ENCODE measurements at places on chromosomes 3 and 15.

DNA sequence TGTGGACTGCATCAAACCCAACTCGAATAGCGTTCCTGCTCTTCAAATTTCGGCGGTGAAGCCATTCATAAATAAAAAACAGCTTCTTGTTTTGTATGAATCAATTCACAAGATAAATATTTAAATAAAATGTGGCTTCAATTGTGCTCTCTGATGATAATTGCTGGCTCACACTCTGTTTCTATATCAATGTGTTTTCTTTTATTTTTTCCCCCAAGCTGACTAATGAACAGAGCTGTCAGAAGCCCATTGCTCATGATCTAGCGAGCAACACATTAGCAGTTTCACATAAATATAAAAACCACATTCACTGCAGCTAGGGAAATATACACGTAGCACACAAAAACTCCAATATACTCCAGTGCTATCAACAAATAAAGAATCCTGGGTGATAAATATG, 45.0 kb upstream of the FOXP1 start:
- DNase-seq, result no peak

GRCh38 chr3:113268942-113269341, 57.6 kb downstream of the BOC start:
- no peak for DNase-seq

DNA sequence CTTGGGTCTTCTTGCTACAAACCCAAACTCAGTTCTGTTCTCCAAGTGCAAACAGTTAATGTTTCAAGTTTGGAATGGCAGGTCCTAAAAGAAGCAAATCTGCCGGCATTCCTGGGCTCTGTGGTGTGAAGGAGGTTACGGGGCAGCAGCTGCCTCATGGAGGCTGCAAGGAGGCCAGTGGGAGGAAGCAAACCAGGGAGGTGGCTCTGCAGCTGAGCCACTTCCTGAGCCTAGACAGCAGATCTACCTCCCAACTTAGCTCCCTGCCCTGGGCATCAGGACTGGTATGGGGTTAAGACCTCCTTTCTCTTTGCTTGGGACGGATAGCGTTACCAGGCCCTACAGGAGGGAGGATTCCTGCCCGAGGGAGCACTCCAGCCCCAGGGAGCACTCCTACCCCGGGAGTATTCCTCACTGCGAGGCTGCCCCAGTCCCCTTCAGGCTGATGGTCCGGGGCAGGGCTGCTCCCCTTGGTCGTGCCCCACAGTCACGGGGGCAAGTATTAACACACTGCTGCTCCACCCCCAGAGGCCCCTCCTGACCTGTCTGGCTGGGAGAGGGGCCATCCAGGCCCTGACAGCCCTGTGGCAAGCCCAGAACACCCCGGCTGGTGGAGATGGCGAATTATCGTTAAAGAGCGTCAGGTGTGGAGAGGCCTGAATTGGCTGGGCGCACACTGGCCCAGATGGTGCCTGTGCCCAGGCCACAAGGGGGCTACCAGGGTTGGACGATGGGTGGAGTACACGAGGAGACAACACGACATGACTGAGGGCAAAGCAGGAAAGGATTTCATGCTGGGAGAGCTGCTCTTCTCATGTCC, 129.9 kb downstream of the ATP10A start:
- no peak for DNase-seq

GRCh38 chr15:85063088-85063487, 81.4 kb downstream of the PDE8A start:
- DNase-seq, result no peak

DNA sequence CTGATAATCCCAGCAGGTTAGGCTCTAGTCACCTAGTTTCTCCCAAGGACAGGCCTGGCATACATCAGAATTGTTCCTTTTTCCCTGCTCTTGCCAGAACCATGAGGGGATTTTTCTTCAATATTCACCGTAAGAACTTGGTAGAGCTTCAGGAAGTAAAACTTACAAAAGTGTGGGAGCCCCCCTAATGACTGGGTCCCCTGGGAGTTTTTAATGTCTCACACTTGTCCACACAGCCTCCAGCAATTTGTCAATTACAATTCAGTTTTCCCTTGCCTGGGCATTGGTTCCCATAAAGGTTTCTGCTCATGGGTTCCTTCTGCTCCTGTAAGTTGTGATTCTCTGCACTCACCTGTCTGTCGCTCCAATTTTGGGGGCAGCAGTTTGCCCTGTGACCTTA, 28.5 kb downstream of the LHFPL4 start:
- no peak for DNase-seq

- no peak for DNase-seq
Measured at GRCh38 chr3:156732715-156733421, 58.5 kb downstream of the TIPARP start.
